ENCODE measurements at places on chromosomes 2 and 18.

- no peak for DNase-seq
Observed at GRCh38 chr2:217851191-217852020, 151.4 kb downstream of the TNS1 start.

DNA sequence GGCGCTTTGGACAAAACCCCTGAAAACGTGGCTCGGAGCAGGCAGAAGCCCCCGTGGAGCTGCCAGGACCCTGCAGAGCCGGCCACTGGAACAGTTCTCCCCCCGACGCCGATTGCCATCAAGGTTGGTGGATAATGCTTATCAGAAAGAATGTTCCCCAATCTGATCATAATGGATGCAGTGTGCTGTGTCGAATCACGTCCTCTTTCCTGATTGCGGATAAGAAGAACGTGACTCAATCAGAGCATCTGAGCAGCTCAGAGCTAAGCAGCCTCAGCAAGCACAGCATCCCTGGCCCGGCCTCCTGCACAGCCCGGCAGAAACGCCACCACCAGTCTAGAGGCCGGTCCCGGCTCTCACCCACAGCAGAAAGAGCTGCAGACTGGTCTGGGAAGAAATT, 488.0 kb downstream of the EIPR1 start:
- DNase-seq, result no peak

GRCh38 chr18:51330148-51330547, 132.7 kb upstream of the MEX3C start:
- DNase-seq, result no peak

GRCh38 chr18:9546468-9546867, 67.9 kb downstream of the PPP4R1 start:
- DNase-seq, result no peak

- DNase-seq, result no peak
Observed at GRCh38 chr2:239181074-239181902, 219.5 kb downstream of the HDAC4 start.

GRCh38 chr18:24170360-24170759, 31.5 kb downstream of the CABYR start:
- DNase-seq, result no peak

GRCh38 chr2:10835052-10835970, 22.7 kb upstream of the PDIA6 start:
- peak; percentile 48 for DNase-seq

DNA sequence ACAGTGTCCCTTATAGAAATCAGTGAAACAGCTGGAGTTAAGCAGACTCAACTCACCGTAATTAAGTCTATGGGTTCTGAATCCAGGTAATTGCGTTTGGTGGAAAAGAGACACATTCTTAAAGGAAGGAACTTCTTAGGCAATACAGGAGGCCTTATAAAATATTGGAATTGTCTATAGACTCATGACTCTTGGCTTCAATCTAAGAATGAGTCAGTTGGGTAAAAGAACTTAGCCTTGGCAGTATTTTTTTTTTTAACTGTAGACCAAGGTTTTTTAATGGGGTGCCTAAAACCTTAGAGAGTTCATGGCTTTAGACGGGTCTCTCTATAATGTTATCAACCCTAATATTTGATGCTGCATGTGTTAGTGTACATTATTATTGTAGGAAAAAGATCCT, 47.6 kb downstream of the CCDC85A start:
- no peak for DNase-seq

- DNase-seq, result no peak
Observed at GRCh38 chr2:40579247-40579646, 127.4 kb upstream of the SLC8A1 start.

GRCh38 chr18:68494802-68495581, 219.9 kb downstream of the TMX3 start:
- DNase-seq, result no peak

DNA sequence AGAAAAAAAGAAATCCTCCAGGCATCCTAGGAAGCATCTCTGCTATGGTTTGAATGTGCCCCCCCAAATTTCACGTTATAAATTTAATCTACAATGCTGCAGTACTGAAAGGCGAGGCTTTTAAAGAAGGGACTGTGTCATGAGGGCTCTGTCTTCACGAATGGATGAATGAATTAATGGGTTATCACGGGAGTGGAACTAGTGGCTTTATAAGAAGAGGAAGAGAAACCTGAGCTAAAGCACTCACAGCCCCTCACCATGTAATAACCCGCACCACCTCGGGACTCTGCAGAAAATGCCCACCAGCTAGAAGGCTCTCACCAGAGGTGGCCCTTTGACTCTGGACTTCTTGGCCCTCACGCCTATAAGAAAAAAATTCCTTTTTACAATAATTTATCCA, 27.6 kb downstream of the RNU4ATAC start:
- no peak for DNase-seq

DNA sequence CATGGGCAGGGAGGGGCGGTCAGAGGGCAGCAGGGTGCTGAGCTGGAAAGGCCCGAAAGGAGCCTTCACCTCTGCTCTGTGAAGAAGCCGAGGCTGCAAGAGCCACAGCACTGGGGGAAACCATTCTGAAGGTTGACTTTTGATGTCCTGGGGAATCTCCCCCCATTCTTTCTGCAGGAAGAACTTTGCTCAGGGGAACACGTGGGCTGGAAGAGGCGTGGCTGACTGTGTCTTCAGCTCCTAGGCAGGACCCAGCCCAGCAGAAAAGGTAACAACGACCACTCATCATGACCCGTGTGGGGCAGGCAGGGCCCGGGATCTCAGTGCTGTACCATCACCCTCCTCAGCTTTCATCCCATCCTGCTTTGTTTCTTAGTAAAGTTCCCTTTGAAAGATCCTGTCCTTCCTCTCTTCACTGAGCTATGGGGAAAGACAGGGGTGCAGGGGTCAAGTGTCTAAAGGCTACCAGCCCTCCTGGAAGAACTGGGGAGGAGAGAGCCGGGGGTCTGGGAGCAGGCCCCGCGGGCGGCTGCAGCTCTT, 312.7 kb downstream of the CELF4 start:
- no peak for DNase-seq

GRCh38 chr2:240250985-240251847, 110.8 kb upstream of the OTOS start:
- DNase-seq, result no peak

DNA sequence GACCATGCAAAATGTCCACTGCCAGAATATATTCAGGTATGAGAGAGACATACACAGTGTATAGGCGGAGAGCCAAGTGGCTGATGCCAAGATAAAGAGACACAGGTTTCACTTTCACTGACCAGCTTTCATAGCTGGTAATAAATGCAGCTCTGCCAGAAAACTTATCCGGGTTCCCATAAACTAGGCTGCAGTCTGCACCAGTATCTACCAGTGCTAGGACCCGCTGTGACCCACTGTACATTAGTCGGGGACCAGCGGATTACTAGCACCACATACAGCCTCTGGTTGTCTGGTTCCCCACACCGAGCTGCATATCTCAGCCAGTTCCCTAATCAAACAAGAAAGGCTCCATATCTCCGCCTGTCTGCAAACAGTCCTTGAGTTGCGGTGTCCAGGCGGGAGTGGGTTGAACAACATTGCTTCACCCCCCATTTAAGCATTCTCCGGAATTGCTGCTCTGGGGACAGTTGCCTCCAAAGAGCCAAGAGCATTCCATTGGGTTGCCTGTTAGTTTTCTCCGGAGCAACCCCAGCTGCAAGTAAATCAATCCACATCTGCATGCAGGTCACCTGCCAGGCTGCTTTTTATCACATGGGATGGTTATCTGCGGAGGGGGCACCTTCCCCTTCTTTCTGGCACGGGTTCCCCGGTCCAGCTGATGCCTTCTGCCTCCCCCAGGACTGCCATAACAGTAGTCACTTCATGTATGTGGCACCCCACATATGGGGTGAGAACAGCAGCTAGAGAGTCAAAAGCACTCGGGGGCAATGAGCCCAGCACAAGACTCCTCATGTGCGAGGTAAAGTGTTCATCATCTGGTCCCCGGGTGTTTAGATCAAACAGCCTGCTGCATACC, 18.0 kb upstream of the KLHL23 start:
- DNase-seq, result peak; percentile 56

- DNase-seq, result no peak
Observed at GRCh38 chr2:130972410-130972809, 120.8 kb downstream of the FAM168B start.

GRCh38 chr2:15677141-15677843, 85.6 kb downstream of the DDX1 start:
- DNase-seq, result no peak

DNA sequence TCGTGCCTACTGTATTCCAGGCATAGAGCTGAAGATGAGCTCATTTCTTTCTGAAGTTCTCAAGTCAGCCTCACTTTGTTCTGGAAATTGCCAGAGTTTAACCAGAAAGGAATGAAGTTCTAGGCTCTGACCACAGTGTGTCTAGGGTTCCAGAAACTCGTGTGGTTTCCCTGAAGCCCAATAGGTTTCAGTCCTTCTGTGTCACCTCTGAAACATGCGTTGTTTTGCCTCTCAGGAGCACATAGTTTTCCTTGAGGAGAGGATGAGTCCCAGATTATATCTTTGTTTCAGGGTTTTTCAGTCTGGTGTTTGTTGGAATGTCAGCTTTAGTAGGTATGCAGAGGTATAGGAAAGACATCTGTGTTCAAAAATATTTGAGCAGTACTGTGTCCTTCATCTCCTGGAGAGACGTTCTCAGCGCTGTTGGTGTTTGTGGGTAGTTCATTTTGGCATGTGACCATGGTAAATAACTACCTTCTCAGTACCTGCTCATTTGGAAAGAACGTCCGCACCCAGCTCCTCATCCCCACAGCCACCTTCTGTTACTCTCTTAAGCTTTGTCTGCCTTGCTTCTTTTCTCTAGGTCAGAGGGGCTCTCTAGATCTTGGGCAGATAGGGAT, 56.6 kb downstream of the RALBP1 start:
- no peak for DNase-seq

GRCh38 chr2:241741016-241741415, 6.6 kb downstream of the D2HGDH start:
- no peak for DNase-seq

DNA sequence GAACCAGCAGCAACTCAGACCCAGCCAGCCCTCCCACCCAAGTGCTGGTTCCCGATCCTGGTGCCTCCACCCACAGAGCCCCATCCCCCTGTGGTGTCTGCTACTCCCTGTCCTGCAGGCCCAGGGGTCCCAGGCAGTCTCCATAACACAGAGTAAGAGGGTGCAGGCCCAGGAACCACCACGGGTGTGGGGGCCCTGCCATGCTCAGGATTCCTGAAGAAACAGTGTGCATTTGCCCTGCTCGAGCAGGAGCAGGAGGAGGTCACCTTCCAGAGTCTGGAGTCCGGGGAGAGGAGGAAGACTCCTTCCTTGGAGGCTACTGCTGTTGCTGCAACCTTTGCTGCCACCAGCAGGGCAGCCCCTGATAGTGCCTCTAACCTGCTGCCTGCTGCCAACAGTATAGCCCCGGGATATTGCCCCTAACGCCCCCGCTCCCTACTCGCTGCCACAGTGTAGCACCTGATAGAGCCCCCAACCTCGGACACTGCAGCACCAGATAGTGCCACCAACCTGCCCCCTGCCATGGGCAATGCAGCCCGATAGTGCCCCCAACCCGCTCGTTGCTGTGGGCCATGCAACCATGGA, 46.8 kb upstream of the ANKRD62 start:
- DNase-seq, result no peak
